WTC11 (cell line): ENCODE measurements at places on chromosomes 11 and 22. TPM values are rescaled to one million over a fixed set of nuclear protein-coding genes. Genes with fewer than 3 reads are reported as not detected.

- no peak for DNase-seq
Measured at GRCh38 chr11:80388130-80388529, 947.3 kb upstream of the TENM4 start.

GRCh38 chr22:19703869-19704268, 10.4 kb upstream of the SEPTIN5 start:
- peak; percentile 10 for DNase-seq

DNA sequence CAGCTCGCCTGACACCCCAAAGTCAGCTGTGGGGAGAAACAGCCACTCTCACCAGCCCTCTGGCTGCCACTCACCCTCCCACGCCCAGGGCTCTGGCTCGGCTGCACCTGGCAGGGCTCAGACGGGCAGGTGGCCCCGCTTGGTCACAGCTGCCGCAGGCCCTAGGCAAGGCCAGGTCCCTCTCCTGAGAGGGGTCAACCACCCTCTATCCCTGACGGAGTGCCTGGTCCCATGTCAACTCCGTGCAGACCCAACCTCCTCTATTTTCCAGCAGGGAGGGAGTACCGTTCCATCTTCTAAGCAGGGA, 1.9 kb downstream of the MAP4K2 start:
- no peak for DNase-seq

GRCh38 chr11:109519253-109519652, 97.3 kb downstream of the C11orf87 start:
- no peak for DNase-seq

DNA sequence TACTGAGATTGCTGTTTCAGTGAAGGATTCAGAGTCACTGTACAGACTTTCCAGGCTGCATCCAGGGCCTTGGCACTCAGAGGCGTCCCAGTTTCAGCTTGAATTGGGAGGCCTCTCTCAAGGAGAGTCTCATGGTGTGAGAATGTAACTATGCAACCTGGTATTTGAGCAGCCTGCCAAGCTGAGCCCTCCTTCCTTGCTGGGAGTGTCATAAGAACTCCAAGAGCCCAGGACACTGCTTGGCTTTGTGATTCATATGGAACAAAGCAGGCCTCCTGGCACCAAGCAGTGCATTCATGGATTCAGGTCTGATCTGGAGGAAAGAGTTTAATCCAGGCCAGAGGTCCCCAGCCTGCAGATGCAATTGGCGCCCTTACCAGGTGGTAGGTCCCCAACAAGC, 171.7 kb downstream of the DBX1 start:
- DNase-seq: peak; percentile 40

- no peak for DNase-seq
Measured at GRCh38 chr11:45412521-45412920, 126.4 kb upstream of the SYT13 start.

GRCh38 chr11:124717421-124717785, 22.3 kb upstream of the NRGN start:
- no peak for DNase-seq

Gene PLAAT2
- 0.25 to 0.66 TPM (median 0.55 TPM) in 3 replicates for total RNA-seq

Gene ARHGAP20
- total RNA-seq: 0.07 to 0.15 TPM (median 0.07 TPM) in 3 replicates
